ENCODE measurements at places on chromosomes 5 and 9.
A peak's percentile ranks its signal among the peaks of the same experiment; 100 is the strongest.

- DNase-seq = no peak
Measured at GRCh38 chr5:80172067-80172695, 83.7 kb downstream of the SERINC5 start.

GRCh38 chr9:96079779-96080178 is 204.3 kb downstream of the ERCC6L2 start:
- no peak for DNase-seq

DNA sequence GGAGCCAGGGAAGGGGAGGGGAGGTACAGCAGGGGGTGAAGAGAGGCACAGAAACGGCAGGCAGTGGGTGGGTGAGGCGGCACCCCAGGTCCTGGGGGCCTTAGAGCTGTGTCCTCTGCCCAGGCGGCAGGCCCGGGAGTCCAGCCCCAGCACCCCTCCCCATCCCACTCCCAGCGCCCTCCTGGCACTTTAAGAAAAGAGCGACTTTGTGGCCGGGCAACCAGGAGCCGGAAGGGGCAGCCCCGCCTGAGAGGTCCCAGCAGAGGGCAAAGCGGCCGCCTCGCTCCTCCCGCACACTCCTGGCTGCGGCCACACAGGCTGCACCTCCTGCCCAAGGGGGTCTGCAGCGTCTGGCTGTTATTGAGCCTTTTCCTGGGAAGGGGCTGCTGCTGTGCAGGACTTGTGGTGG is 42.6 kb downstream of the NACC2 start:
- no peak for DNase-seq

- DNase-seq = no peak
Measured at GRCh38 chr5:66440202-66440680, 156.0 kb upstream of the MAST4 start.

DNA sequence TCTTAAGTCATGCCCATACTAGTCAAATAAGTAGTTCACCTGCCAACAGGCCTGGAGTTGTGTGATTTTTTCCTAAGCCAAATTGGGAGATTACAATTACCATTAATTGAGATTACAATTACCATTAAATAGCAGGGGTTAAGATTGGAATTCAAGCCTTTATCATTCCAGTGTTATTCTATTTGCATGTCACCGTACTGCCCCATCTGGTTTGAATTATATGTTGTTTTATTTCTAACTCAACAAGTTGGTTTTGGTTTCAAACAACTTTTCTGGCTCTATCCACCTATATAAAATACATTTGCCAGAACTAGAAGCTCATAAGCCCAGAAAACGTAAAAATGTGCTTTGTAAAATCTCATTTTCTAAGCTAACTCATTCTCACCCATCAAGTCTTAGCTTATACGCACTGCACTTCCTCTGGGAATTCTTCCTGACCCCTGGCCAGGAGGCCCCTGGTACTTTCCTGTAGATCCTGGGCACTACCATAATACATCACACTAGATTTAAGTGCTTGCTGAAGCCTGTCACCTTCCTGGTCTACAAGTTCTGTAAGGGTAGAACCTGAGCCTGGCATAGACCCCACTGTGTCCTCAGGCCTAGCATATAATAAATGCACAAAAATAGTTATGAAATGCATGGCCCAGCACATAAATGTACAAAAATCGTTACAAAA is 242.0 kb upstream of the TRPM3 start:
- DNase-seq = no peak

DNA sequence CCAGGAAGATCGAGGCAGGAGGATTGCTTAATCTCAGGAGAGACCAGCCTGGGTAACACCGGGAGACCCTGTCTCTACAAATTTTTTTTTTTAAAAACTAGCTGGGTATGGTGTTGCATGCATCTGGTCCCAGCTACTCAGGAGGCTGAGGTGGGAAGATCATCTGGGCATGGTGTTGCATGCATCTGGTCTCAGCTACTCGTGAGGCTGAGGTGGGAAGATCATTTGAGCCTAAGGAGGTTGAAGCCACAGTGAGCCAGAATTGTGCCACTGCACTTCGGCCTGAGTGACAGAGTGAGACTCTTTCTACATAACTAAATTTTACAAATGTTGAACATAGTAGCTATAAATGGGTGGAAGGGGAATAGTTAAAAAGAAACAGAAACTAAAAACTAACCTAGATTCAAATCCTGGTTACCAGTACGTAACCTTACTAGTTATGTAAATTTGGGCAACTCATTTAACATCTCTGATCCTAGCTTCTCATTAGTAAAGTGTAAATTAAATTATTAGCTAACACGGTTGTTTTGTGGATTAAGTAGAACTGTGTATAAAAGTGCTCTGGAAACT is 41.7 kb downstream of the TMEM161B start:
- DNase-seq = no peak

GRCh38 chr5:100904259-100904861 is 1.3 kb upstream of the ST8SIA4 start:
- no peak for DNase-seq

DNA sequence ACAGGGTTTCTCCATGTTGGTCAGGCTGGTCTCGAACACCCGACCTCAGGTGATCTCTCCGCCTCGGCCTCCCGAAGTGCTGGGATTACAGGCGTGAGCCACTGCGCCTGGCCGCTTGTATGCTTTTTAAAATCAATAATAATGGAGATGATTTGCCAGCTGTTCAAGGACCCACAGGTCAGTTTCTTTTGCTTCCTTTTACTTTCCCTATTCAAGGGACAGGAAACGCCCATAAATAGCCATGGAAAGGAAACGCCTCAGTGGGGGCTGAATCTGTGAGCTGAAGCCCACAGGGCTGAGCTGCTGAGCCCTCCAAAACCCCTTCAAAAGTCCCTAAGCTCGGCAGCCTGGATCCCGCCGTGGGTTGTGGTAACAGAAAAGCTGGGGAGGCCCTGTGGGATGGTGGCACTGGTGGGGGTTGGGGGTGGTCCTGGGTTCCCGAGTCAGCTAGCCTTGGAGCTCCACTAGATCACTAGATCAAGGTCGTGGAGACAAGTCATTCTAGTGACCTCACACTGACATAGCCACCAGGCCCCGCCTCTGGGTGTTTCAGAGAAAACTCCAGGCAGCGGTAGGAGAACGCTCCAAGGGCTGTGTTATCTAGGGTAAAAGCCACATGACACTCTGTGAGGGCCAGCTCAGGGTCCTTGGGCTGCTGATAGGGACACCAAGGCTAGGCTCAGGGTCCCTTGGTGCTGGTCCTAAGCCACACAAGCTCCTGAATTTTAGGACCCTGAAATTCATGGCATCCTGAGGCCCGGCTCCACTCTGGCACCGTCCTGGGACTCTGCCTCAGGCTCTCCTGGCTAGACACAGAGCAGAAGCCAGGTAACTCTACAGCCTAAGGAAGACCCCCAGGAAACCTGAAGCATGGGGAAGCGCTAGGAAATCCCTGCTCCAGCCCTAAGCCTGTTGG is 18.0 kb upstream of the DUSP1 start:
- no peak for DNase-seq

GRCh38 chr9:96193236-96193755 is 108.7 kb downstream of the HSD17B3 start:
- DNase-seq = no peak

- DNase-seq = no peak
Measured at GRCh38 chr5:57791875-57792274, 309.3 kb upstream of the ACTBL2 start.

- DNase-seq = no peak
Measured at GRCh38 chr9:14310311-14310710, 3.6 kb downstream of the NFIB start.

GRCh38 chr9:87276327-87276841 is 221.3 kb upstream of the DAPK1 start:
- no peak for DNase-seq

GRCh38 chr9:120715389-120715924 is 1.2 kb upstream of the MEGF9 start:
- no peak for DNase-seq

DNA sequence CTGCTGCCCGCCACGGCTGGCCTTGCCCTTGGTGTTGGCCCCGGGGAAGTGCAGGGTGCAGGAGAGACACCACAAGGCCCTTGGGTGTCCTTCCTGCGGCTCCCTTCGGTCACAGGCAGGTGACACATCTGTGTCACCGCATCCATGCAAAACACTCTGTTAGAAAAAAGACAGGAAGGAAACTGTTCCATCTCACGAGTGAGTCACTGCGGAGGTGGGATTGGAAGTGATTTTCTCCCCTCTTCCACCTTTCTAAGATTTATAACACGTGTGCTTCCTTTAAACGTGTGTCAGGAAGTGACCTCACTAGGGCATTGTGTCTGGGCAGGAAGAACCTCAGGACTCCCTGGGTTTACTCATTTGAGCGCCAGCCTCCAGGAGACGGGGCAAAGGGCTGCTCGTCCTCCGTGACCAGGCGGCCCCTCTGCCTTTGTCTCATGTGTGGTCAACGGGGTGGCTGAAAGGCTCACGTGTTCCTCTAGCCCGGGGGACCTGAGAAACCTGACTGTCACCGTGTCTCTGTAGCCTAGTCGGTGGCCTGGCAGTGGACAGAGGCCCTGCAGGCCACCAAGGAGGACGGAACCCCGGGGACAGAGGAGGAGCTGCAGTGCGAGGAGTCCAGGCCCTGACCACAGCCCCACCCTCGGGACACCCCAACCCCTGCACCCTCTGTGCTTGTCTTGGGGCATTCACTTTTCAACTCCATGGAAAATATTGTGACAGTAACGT is 4.9 kb upstream of the LCN1 start:
- no peak for DNase-seq

GRCh38 chr5:62306896-62307689 is 1.1 kb downstream of the KIF2A start:
- peak; percentile 64 for DNase-seq

- no peak for DNase-seq
Measured at GRCh38 chr5:68071736-68072135, 143.8 kb upstream of the PIK3R1 start.

GRCh38 chr9:2320632-2321031 is 301.0 kb upstream of the VLDLR start:
- no peak for DNase-seq

GRCh38 chr5:92635001-92635461 is 946.0 kb downstream of the NR2F1-AS1 start:
- no peak for DNase-seq

DNA sequence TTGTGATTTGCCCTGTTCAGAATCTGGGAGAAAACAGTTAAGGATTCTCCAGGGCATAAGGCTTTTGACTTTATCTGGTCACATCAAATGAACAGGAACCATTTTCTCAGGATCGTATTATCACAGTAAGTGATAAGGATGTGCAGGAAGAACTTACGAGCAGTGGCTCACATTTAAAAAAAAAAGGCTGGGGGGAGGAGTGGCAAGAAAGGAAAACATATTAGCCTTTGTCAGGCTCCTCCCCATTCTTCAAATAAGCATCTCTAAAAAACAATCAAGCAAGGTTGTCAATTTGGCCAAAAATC is 234.3 kb upstream of the TMEM161B start:
- DNase-seq = no peak

DNA sequence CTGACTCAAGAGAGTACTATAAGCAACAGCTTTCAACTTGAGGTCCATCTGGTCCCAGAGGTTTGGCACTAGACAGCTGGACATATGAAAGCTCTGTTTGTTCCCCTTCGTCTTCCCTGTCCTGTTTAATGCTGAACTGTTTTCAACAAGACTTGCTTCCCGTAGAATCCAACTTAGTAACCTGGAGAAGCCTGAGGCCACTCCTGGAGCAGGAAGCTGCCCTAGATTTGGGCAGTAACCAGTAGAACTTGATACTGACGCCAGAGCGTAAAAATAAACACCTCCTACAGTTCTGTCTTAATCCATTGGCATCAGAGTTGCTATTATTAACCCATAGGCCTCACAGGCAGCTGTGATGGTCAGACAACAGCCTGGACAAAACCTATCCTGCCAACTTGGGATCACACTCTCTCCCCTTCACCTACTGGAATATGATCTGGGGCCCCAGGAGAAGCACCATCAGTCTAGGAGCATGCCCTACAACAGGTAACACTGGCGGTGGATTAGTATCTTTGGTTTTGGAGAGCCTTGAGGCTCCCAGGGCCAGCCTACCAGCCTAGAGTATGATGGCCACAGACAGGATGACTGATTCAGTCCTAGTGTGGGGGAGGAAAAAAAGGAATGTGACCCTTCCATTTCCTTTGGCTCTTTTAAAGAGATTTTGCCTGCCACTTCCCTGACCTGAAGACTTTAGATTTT is 29.2 kb downstream of the RUSC2 start:
- DNase-seq = no peak

DNA sequence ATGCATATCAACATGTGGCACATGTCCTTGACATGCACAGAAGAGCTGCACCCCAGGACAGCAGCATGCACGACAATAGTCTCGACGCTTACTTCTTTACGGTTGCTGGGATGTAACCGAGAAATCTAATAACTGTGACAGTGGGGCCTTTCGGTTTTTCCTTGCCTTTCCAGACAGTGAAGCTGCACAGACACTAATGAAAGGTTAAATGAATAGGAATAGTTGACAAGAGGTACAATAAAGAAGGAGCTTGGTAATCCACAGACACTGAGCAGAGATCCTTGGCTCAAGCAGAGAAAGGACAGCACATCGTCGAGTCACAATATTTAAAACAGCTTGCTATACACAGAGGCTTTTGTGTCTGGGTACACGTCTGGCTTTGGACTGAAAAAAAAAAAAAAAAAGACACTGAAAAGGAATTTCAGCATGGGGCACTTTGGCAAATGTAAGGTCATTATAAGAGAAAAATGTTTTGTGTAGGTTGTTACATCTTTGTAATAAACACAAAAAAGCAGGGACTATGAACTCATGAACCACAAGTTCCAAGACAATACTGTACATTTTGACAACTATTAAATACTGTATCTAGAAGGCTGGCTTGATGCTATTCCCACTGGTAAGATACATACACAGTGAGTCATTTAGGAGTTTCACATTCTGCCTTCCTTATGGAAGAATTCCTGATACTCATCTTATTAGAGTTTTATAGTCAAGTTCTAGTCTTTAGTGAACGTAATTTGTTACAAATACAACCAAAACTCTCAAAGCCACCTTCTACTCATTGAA is 5.6 kb downstream of the BNC2 start:
- DNase-seq = no peak

GRCh38 chr5:79269733-79270166 is 33.8 kb downstream of the JMY start:
- DNase-seq = no peak

DNA sequence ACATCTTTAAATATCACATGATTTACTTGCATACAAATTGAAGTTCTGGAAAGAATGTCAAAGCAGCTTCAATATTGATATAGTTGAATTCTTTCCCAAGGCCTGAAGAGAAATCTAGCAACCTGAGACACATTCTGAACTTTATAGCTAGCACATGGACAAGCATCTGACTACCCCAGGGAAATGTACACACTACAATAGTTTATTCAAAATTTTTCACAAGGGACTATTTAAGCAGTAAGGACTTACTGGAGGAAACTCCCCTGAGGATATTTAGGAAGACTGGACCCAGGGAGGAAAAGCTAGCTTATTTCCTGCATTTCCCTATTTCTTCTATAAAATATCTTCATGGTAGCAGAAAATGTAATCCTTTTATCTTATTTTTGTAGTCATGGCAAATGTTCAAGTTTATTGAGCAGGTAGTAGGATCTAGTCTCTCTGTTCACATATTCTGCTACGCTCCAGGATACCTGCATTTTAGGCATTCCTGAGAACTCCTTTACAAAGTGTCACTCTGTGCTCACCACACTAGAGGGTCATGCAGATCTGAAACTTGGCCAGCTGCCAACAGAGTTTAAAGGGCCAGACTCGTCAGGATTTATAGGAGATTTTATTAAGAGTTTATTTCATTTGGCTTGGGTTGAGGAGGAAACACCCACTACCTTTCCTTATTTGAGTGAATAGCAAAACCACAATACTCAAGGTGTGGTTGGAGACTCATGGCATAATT is 348.4 kb upstream of the FTMT start:
- no peak for DNase-seq

GRCh38 chr9:134283111-134283515 is 43.1 kb upstream of the RXRA start:
- no peak for DNase-seq

All from stimulated activated CD8-positive, alpha-beta memory T cell treated with anti-CD3 and anti-CD28 coated beads, Interleukin-7, amount 100 ng/mL, for 4 hours (primary cell).